Stimulated activated CD8-positive, alpha-beta memory T cell treated with anti-CD3 and anti-CD28 coated beads, Interleukin-15, amount 100 ng/mL, for 1 hour (primary cell): ENCODE measurements at places on chromosomes 2 and 18.
A peak's percentile ranks its signal among the peaks of the same experiment; 100 is the strongest.

DNA sequence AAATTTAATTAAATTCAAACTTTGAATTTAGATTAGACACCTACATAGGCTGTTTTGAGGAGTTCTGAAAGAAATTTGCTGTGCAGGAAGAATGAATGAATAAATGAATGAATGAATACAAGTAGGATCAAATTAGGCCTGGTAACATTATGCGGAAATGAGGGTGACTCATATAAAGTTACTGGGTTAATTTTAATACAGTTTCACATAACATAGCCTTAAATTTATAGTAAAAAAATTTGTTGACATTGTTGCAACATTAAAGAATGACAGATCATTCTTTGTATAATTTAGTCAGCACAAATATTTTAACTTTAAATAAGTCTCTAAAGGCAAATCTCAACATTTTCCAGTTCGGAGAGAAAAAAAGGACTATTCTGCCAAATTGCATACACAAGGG is 1293.1 kb upstream of the SLC39A10 start:
- DNase-seq: no peak

DNA sequence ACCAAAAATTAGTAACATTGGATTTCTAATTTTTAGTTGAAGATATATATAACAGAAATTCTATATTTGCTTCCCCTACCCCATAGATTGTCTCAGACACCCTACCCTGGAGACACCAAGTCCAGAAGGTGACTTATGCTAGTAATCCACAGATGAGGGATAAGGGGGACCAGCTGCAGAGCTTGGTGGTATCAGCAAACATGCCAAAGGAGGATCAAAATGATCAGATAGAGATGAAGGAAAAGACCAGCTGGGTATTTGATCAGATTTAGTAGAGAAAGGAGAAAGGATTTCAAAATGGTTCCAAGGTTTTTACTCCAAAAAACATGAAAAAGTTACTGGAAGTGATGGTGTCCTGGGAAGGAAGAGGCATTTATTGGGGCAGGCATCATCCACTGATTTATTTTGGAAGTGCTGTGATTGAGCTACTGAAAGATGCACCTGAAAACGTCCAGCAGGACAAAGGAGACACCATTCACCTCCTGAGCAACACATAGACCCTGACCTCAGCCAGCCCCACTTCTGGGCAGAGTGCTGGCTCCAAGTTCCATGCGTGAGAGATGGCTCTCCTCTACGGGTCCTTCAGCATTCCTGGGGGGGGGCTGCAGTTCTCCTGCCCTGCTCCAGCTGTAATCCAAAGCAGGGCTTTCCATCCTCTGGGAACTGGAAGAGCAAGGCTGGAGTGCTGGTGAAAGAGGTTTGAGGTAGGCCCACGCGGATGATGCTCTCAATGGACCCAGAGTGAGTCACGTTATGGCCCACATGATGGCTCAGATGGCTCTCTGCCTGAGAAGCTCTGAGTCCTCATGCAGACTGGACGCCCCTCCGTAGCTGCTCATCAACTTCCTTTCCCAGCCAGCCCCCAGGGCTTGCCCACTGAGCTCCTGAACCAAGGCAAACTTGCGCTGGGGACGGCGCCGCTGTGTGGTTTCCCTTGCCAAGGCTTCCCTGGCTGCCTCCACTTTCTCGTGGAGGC is 3.7 kb upstream of the LRRFIP1 start:
- no peak for DNase-seq

GRCh38 chr2:214492152-214492551 is 81.3 kb downstream of the VWC2L start:
- DNase-seq: no peak

DNA sequence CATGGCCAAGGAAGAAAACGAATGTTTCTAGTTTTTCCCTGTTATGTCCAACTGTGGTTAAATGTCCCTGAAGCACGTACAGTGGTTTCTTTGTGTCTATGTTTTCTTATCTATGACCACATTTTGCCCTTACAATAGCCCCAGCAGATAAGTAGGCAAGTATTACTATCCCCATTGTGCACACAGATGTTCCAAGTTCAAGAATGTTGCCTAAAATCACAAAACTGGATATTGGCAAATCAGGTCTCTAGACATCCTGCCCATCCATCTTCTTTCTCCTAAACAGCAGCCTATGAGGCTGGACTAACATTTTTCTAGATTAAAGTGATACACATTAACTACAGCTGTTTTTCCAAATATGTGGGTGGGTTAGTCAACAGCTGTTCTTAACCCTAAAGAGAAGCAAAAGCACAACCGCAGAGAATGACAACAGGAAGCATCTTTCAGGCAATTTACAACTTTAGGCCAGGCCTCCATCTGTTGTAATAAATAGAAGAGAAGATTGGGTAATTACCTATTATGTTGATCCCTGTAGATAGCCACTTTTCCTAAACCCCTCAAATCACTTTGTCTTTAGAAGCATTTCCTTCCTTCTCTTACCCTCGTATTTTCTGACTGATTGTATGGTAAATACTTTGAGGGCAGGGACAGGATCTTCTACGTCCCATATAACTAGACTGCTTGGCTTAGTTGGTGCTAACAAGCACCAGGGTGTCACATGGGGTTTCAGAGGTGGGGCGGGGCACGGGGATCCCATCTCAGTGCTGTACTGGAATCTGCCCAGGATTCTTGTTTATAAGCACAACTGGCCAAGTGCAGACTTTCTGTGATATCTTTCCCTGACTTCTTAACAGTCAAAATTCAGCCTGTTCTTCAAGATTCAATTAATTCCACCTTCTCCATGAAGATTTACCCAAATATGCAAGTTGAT is 132.1 kb upstream of the SETBP1 start:
- no peak for DNase-seq

DNA sequence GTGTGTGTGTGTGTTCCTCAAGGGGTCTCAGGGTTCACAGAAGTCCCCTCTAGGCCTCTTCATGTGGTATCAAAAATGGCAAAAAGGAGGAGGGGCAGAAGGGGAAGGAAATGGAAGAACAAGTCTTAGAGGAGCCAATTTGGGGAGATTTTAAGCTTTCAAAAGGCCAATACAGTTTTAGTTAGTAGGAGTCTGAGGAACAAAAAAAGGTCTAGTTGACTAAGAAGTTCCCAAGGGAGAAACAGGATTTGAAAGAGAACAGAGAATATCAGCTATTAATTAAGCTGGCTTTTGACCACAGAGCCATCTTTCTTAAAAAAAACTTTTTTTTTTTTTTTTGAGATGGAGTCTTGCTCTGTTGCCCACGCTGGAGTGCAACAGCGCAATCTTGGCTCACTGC is 7.1 kb downstream of the RNF125 start:
- DNase-seq: no peak

DNA sequence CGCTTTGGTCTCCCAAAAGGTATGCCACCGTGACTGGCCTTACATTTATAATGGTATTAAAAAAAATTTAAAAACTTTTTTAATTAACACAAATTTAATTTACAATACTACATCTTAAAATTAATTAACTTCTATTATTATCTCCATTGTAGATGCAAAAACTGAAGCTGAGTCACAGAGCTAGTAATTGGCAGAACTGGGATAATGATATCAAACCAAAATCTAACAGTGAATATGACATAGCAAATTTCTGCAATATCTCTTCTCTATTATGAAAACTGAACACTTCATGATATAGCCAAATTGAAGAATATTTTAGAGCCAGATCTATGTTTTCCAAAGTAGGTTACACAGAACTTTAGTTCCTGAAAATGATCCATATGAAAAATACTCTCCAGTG is 66.4 kb upstream of the CHAC2 start:
- DNase-seq: no peak

GRCh38 chr2:232573042-232573441 is 22.6 kb downstream of the EIF4E2 start:
- DNase-seq: no peak

DNA sequence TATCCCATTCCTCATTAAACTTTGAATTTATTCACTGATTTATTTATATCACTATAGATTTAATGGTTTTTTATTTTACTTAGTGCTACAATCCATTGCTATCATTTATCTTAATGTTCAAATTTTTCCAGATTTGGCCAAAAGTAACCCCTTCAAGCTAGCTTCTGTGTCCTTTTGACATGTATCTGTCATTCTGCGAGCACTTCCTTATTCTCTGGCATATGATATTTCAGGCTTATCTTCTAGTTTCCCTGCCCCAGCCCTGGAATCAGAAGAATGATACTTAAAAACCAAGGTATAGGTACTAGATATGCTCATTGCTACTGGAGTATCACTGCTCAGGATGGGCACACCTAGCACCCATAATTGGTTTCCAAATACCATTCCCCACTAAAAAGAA is 28.5 kb downstream of the SRBD1 start:
- no peak for DNase-seq

DNA sequence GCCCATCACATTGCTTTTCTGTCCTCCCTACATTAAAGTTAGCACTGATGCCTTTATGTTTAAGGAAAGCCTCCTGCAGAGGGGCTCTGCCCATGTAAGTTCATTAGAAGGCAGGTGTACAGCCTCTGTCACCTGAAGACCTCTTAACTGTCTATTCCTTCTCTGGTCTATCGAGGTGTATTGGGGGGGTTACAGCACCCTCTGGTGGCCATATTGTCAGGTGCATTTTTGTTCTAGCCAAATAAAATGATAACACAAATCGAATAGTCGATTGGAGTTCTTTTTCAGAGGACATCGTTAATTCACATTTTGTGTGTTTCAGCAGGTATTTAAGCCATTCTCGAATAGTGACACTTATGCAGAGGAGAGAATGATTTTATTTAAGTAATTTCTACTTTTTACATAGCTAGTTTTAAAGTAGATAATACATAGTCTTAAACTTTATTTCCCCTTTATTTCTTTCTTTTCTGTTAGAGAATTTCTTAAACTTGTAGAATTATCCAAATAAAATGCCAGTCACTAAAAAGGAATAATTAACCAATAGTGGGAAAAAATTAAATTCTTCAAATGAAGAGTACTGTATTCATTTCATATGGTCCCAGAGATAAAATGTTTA is 136.8 kb downstream of the NEDD4L start:
- DNase-seq: peak; percentile 37

- DNase-seq: no peak
Measured at GRCh38 chr2:158647436-158648231, 147.5 kb upstream of the DAPL1 start.

DNA sequence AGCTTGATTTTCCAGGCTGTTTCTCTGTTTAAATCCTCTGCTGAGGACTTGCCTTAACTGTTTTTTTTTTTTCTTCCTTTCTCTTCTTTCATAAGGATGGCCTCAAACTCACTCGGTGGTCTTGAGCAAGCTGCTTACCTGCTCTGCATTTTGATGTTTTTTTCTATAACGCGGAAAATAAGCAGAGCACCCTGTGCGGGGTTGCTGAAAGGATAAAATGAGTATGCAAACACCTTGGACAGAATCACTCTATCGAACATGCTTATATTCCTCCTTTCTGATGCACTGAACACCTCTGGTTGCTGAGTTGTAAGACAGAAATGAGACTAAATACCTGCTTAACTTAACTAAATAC is 41.1 kb upstream of the DSC1 start:
- no peak for DNase-seq

- no peak for DNase-seq
Measured at GRCh38 chr2:118493213-118493612, 354.2 kb downstream of the EN1 start.
